ENCODE measurements at places on chromosomes 6 and 20. TPM values are rescaled to one million over a fixed set of nuclear protein-coding genes. Genes with fewer than 3 reads are reported as not detected.

DNA sequence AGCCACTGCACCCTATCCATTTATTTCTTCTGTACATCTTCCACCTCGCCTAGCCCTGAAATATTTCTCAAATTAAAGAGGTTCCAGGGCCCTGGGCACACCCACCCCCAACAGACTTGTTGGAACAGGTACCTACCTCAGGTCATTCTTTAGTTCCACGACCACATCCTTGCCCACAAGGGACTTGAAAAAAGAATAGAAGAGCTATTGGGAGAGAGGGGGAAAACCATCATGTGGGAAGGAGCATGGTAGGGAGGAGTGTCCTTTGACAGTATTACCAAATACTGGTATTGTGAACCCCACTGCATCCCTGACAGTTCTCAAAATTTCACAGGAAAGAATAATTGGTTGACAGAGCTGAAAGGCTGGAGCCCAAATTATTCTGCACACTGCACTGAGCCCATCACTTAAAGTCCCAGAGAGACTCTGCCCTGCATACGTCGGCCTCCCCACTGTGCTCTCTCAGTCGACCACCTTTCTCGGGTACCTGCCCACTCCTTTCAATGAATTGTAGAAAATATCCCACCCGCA, 762 bp downstream of the LSM2 start:
- H3K4me1 ChIP-seq, result no peaks in the 10 kb centered on the region
- H3K36me3 ChIP-seq, result no peaks in the 10 kb centered on the region
- H3K4me3 ChIP-seq, result peak overlapping the region; percentile 82
- peak; percentile 8 for DNase-seq
- peak overlapping the region; percentile 87 for H3K27ac ChIP-seq
- no peaks in the 10 kb centered on the region for H3K27me3 ChIP-seq

GRCh38 chr20:36030149-36030548, 61.8 kb downstream of the CNBD2 start:
- no peaks in the 10 kb centered on the region for H3K27me3 ChIP-seq
- H3K36me3 ChIP-seq, result no peaks in the 10 kb centered on the region
- DNase-seq, result peak; percentile 52
- H3K4me1 ChIP-seq, result peaks cover 9% of the 10 kb centered on the region

- no peaks in the 10 kb centered on the region for H3K27me3 ChIP-seq
- DNase-seq, result no peak
- H3K36me3 ChIP-seq, result no peaks in the 10 kb centered on the region
- no peak overlapping the region for H3K4me3 ChIP-seq
- H3K4me1 ChIP-seq, result peaks cover 6% of the 10 kb centered on the region
- H3K27ac ChIP-seq, result no peak overlapping the region
Measured at GRCh38 chr20:19761841-19762240, 3.8 kb downstream of the RIN2 start.

The FUT9 gene
- total RNA-seq, result not detected

The ULBP2 gene
- total RNA-seq, result not detected

Measured in ovary (tissue), 10 donors.